ENCODE measurements at places on chromosomes 16 and 17. TPM values are rescaled to one million over a fixed set of nuclear protein-coding genes. Genes with fewer than 3 reads are reported as not detected.

The G6PC3 gene
- 15.1 TPM for total RNA-seq

The DNAH9 gene
- total RNA-seq = 0.55 TPM

The BAIAP2 gene
- total RNA-seq = 21.1 TPM

The CYLD gene
- total RNA-seq = 14.6 TPM

The SYCE1L gene
- not detected for total RNA-seq

The C1QTNF8 gene
- total RNA-seq = not detected

The TBC1D26 gene
- 0.37 TPM for total RNA-seq

The LLGL2 gene
- total RNA-seq = 238 TPM

The KRT33B gene
- total RNA-seq = not detected

The LRRC75A gene
- 1.8 TPM for total RNA-seq

The KRTAP2-1 gene
- total RNA-seq = not detected

The MYH11 gene
- total RNA-seq = 496 TPM

The KNOP1 gene
- total RNA-seq = 14.2 TPM

The CDH1 gene
- total RNA-seq = 104 TPM

The ZNF287 gene
- 4.5 TPM for total RNA-seq

The ZNF646 gene
- total RNA-seq = 9.0 TPM

The MYO15A gene
- not detected for total RNA-seq

The HOXB13 gene
- total RNA-seq = not detected

The NOXO1 gene
- not detected for total RNA-seq

The TEKT3 gene
- total RNA-seq = not detected

Measured in stomach (tissue), 19 donors.